Posterior vena cava (tissue), 2 donors: ENCODE measurements at places on chromosomes 11 and 22. TPM values are rescaled to one million over a fixed set of nuclear protein-coding genes. Genes with fewer than 3 reads are reported as not detected.

GRCh38 chr11:47509077-47509536, 43.8 kb downstream of the CELF1 start:
- no peak for DNase-seq

DNA sequence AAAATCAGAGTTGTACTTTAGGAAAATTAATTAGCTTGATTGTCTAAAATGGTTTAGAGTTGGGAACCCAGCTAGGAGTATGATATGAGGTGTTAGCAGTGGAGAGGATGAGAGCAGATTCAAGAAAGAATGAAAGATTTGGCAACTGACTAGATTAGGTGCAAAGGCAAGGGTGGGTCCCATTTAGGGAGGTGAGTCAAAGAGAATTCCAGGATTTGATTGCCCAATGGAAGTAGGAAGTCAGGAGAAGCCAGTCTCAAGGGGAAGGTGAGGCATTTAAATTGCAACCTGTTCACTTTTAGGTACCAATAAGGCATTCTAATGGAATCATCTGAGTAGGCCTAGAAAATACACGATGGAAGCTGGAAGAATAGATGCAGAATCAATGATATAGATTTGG, 3.6 kb upstream of the CKAP5 start:
- DNase-seq = no peak

The EHF gene
- not detected for total RNA-seq

DNA sequence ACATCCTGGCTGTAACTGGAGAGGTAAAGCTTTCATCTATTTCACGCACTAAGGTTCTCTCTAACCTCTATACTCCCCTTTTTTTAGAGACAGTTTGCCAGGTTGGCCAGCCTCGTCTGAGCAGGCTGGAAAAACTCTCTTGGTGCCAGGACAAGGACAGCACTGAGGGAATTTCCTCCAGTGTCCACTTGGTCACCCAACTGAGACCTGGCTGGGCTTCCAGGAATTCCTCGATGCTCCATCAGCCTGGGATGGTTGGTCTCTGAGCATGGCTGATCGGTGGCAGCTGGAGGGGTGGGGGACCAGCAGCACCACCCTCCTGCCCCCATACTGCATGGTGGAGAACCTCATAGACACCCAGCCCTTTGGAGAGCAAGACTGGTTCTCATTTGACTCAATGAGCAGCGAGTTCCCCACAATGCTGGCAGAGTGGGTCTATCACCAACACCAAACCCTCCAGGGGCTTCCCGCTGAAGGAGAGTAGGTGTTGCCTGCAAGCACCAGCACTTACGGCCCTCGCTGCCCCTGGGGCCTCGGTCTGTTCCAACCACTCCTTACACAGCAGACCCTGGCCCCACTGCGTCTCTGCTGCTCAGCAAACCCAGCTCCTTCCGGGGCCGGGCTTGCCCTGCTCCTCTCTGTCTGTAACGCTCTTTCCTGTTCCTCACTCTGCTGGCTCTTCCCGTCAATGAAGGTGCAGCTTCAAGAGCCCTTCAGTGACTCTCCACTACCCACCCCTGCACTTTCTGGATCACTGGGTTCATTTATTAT, 122.2 kb downstream of the ST3GAL4 start:
- DNase-seq = no peak

GRCh38 chr11:26028393-26028911, 303.5 kb upstream of the ANO3 start:
- no peak for DNase-seq

The INPP5J gene
- 0.74 TPM for total RNA-seq

The CDKN1C gene
- total RNA-seq = 23.6 TPM

DNA sequence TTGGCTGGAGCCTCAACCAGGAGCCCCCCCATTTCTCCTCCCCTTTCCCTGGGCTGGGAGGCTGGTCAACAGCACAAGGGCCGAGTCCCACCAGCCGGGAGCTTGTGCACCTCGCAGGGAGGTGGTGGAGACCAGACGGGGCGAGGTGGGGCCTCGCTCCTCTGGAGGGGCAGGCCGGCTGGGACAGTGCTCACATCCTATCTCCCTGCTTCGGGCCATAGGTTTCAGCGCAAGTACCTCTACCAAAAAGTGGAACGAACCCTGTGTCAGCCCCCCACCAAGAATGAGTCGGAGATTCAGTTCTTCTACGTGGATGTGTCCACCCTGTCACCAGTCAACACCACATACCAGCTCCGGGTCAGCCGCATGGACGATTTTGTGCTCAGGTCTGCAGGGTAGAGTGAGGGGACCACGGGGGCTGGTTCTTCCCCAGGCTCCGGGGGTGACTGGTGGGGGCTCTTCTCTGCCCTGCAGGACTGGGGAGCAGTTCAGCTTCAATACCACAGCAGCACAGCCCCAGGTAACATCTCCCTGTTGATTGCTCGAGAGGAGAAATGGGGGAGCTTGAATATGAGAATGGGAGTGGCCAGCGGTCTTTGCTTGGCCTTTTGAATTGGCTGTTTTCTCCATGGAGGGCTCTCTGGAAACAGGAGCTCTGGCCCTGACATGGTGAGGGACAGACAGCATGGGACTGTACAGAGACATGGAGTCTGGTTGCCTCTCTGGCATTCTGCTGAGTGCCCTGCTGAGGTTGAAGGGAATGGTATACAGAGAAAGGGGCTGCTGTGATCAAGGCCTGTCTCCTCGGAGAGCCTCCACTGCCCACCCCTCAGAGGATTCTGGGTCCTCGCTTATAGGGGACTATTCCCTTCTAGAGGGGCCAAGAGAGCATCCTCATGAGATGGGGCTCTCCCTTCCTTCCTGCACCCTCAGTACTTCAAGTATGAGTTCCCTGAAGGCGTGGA, 3.3 kb downstream of the SIDT2 start:
- DNase-seq = no peak

- peak; percentile 92 for DNase-seq
These were observed 15.1 kb downstream of the CHRM1 start for GRCh38 chr11:62905927-62906531.

DNA sequence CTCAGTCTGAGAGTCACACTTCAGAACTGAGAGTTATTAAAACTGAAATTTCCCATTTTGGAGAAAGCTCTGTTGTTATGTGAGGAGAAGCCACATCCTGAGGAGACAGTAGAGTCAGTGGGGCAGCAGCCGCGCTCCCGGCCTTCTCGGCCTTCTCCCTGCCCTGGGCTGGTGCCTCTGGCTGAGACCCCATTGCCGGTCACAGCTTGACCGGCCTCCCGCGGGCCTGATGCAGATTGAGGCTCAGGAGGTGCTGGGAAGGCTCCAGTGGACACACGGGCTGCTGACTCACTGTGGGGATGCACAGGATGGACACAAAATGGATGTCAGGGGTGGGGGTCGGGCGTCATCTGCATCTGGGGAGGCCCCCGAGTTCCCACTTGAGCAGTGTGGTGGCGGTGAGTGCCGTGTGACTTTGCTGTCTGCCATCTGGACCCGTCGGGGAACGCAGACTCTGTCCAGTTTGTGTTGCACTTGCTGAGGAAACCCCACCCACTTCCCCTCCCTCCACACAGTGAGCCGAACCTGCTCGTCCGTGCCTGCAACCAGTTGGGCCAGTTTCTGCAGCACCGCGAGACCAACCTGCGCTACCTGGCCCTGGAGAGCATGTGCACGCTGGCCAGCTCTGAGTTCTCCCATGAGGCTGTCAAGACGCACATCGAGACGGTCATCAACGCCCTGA, 50.1 kb downstream of the MUC6 start:
- DNase-seq = peak; percentile 67

DNA sequence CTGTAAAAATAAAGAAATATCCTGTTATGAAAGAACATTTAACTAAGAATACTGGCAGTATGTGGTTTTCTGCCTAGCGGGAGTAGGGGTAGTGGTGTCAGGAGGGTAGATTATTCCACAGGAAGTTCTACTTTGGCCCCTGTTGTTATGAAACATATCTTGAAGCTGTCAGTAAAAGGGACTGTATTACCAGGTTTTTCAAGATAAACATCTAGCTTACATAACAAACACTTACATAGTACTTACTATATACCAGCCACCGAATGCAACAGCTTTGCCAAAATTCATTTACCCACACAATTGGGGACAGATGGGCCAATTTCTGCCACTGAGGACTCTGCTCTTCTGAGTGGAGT, 3.7 kb downstream of the TMEM123 start:
- no peak for DNase-seq

The C22orf31 gene
- total RNA-seq = not detected

- DNase-seq = no peak
These were observed 467.0 kb downstream of the LUZP2 start for GRCh38 chr11:24963852-24964251.

The GTF2H1 gene
- total RNA-seq = 38.6 TPM

DNA sequence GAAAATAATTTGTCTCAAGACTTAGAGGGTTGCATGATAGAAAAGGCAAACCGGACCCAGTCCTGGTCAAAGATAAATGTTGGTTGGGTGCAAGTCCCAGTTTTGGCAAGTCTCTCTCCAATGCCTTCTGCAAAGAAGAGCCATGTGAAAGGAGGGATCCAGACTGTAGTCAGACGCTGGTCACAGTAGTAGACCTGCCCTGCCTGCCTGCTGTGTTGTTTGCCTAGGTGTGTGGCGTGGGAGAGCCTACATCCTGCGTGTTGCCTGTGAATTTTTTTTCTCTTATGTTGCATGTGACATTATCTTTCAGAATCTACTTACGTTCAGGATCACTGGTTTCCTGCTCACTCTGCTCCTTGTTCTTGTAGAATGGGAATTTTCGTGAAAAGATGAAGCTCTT, 197.6 kb upstream of the CCDC90B start:
- no peak for DNase-seq

The CHRM4 gene
- not detected for total RNA-seq

DNA sequence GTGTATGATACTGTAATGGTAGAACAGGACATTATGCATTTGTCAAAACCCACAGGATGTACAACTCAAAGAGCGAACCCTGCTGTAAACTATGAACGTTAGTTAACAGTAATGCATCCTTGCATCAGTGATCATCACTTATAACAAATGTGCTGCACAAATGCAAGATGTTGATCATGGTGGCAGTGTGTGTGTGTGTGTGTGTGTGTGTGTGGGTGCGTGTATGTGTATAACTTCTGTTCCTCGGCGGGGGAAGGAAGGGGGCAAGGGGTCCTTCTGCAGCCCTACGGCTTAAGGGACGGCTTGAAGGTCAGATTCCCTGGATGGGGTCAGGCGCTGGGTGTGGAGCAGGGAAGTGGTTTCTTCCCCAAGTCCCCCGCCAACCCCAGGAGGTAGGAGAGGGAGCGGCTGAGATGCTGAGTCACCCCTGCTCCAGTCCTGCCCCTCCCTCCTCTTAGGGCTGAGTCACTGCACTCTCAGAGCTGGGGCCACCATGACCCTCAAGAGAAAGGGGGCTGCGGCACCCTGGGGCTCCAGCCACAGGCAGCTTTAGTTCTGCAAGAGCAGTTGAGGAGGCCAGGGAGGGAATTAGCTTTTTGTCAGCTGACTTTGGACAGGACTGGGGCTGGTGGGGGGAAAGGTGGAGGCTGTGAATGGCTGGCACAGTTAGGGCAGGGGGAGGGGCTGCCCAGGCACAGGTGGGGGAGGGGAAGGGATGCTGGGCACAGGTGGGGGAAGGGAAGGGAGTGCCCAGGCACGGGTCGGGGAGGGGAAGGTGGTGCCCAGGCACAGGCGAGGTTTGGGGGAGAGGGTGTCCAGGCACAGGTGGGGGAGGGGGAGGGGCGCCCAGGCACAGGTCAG, 8.8 kb upstream of the CTSD start:
- DNase-seq = peak; percentile 92

DNA sequence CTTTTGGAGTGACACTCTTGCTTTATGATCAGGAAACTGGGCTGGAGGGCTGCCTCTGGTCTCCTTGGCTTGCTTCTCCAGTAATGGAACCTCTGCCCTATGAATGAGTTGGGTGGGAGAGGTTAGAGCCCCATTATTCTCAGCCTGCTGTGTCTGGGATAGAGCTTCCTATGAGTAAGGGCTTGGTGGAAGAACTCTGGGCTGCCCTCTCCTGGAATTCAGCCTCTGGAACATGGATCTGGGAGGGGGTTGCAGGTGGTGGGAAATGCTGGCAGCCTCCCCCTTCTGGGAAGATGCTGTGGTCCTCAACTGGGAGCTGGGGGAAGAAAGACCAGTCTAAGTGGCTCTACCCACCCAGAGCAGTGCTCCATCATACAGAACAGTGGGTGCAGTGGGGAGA, 81.8 kb upstream of the SYN3 start:
- no peak for DNase-seq

The NAALADL1 gene
- 18.6 TPM for total RNA-seq

DNA sequence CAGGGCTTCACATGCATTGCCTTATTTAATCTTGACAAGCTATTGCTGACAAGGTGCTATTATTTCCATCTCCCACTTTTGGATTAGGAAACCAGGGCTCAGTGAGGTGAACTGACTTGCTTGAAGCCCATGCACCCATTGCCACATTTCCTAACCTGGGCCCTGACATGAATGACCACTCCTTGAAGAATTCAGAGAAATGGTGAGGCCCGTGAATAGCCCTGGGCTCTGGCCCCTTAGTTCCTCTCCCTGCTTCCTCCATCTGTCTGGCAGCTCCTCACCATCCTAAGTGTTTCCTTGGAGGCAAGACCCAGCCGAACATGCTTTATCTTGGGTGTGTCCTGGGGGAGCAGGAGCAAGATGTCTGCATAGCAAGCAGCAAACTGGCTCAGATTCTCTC, 56.1 kb upstream of the NECTIN1 start:
- DNase-seq = peak; percentile 28

DNA sequence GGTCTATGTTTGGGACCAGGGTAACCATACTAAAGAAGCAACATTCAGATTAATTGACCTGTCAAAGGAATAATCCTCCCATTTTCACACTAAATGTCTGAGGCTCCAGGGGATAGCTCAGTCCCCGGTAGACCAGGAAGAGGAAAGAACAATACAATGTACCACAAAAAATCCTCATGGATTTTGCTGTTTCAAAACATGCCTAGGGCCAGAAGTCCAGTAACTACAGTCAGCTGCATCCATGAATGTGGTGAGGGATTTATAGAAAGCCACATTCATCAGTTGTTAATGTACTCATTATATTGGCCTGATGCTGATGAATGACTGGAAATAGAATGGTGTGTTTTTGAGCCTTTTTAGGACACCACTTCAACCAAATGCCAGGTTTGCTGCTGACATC, 6.9 kb upstream of the ETS1 start:
- DNase-seq = no peak

The HEPHL1 gene
- total RNA-seq = not detected

The SCT gene
- not detected for total RNA-seq

DNA sequence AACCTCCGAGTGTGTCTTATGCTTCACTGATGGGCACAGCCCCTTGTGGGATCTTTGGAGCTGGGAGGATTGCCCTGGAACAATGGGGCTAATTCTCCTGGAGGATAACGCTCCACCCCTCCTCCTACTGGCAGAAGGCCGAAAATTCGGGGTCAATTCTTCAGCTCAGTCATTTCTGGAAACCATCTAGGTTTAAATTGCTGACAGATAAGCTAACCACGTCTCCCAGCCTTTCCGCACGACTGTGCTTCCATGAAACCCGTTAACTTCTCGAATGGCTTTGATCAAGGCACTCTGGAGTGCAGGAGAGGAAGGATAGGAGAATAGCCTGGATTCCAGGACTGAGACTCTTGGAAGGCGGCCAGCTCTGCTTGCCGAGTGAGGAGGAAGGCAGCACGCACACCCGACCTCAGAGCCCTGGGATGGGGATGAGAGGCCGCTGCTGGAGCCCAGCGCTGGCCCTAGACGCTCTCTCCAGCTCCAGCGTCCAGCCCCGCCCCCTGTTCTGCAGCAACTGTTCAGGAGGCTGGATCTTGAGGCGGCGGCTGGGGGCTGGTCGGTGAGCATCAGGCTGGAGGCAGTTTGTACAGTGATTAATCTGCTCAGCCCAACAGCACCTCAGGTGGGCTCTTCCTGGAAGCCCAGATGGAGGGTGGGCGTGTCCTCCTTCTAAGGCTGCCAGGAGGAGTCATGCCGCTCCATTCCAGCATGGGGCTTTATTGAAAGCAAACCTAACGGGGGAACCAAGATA, 176.7 kb upstream of the NCAM1 start:
- peak; percentile 85 for DNase-seq

The OR8G5 gene
- not detected for total RNA-seq

The APOBEC3H gene
- total RNA-seq = 0.24 TPM

The POU2AF3 gene
- total RNA-seq = 2.0 TPM

The MPPED1 gene
- not detected for total RNA-seq

The HPX gene
- total RNA-seq = 1.2 TPM
